ENCODE measurements at places on chromosomes 6 and 20. TPM values are rescaled to one million over a fixed set of nuclear protein-coding genes. Genes with fewer than 3 reads are reported as not detected.

Gene RAB44
- total RNA-seq, result not detected

Gene RCAN2
- total RNA-seq, result not detected

Gene STMND1
- not detected for total RNA-seq

Gene CST5
- not detected for total RNA-seq

Gene CCHCR1
- total RNA-seq, result 40.0 TPM

Gene KIF25
- total RNA-seq, result not detected

Gene MMS22L
- 19.3 TPM for total RNA-seq

Gene C6orf52
- total RNA-seq, result 0.80 TPM

Gene FKBP1C
- 1.9 TPM for total RNA-seq

Gene EPHA7
- 0.52 TPM for total RNA-seq

Gene RAD21L1
- 0.11 TPM for total RNA-seq

Gene ARFGEF3
- total RNA-seq, result 8.8 TPM

Gene HTR1E
- not detected for total RNA-seq

Gene MBOAT1
- 10.3 TPM for total RNA-seq

Gene NOTCH4
- total RNA-seq, result 1.7 TPM

Gene BFSP1
- total RNA-seq, result 2.7 TPM

Gene NKX2-4
- total RNA-seq, result not detected

Gene EYA4
- total RNA-seq, result 10.0 TPM

Gene GHRH
- total RNA-seq, result not detected

Gene KCNQ5
- total RNA-seq, result not detected

Gene PABPC1L
- total RNA-seq, result 40.7 TPM

Gene TRIM40
- total RNA-seq, result not detected

Gene LY86
- not detected for total RNA-seq

Gene KCNQ2
- total RNA-seq, result not detected

Gene ULBP3
- 23.2 TPM for total RNA-seq
